ENCODE measurements at places on chromosomes 7 and 10. TPM values are rescaled to one million over a fixed set of nuclear protein-coding genes. Genes with fewer than 3 reads are reported as not detected.

Gene HSPA14
- polyA plus RNA-seq, result 27.2 TPM

Gene HOXA6
- 26.5 TPM for polyA plus RNA-seq

Gene GRID1
- 1.1 TPM for polyA plus RNA-seq

Gene PRLHR
- polyA plus RNA-seq, result not detected

Gene STRIP2
- 5.7 TPM for polyA plus RNA-seq

Gene NPTX2
- polyA plus RNA-seq, result 3.7 TPM

Gene MEIG1
- 1.4 TPM for polyA plus RNA-seq

Gene SHTN1
- polyA plus RNA-seq, result 27.5 TPM

Gene CYP17A1
- polyA plus RNA-seq, result 0.42 TPM

Gene IL6
- not detected for polyA plus RNA-seq

Gene PON3
- 2.5 TPM for polyA plus RNA-seq

Gene HOGA1
- polyA plus RNA-seq, result 49.0 TPM

Gene CYP2C19
- polyA plus RNA-seq, result 0.12 TPM

Gene PRSS37
- 0.73 TPM for polyA plus RNA-seq

Gene PLAU
- polyA plus RNA-seq, result 16.1 TPM

Gene PILRA
- polyA plus RNA-seq, result 12.6 TPM

Gene EFCAB10
- polyA plus RNA-seq, result 2.2 TPM

Gene INHBA
- polyA plus RNA-seq, result 4.0 TPM

Gene CABCOCO1
- polyA plus RNA-seq, result 2.8 TPM

Gene SLC39A12
- not detected for polyA plus RNA-seq

Gene BRI3
- polyA plus RNA-seq, result 86.1 TPM

Gene HABP2
- polyA plus RNA-seq, result 0.52 TPM

Gene STEAP1
- 16.5 TPM for polyA plus RNA-seq

Gene ANXA8L1
- polyA plus RNA-seq, result not detected

Gene CTNNA3
- polyA plus RNA-seq, result 4.3 TPM

Gene ATG9B
- polyA plus RNA-seq, result 3.0 TPM

Gene TMEM176B
- 78.4 TPM for polyA plus RNA-seq

Gene MRPS16
- polyA plus RNA-seq, result 76.0 TPM

Gene TSPAN33
- polyA plus RNA-seq, result 61.0 TPM

Gene DPP6
- 44.9 TPM for polyA plus RNA-seq

Gene PARP12
- 22.2 TPM for polyA plus RNA-seq

Gene MUC3A
- polyA plus RNA-seq, result 1.2 TPM

Gene CTBP2
- polyA plus RNA-seq, result 83.5 TPM

Gene PIK3CG
- 2.7 TPM for polyA plus RNA-seq

Gene ICA1
- polyA plus RNA-seq, result 38.2 TPM

Gene TFR2
- 0.93 TPM for polyA plus RNA-seq

Gene EXOC4
- polyA plus RNA-seq, result 72.1 TPM

Gene COL28A1
- 11.9 TPM for polyA plus RNA-seq

Gene SPAG6
- polyA plus RNA-seq, result 1.3 TPM

Gene AGR3
- polyA plus RNA-seq, result 1.3 TPM

Gene UNCX
- 8.5 TPM for polyA plus RNA-seq
